SHP77 treated with DMSO at 0.1 percent for 48 hours (cell line): ENCODE measurements at places on chromosomes 1 and 21.

- DNase-seq = no peak
These were observed 651 bp downstream of the COA6 start for GRCh38 chr1:234373959-234374254.

- peak; percentile 5 for DNase-seq
These were observed 74.3 kb upstream of the FAM3B start for GRCh38 chr21:41242238-41242829.

- no peak for DNase-seq
These were observed at the start of gene PTGS2 for GRCh38 chr1:186680245-186681061. Gene PTGS2 (minus strand): TSS chr1:186680423. CDS start chr1:186680290, 133 bp downstream.

DNA sequence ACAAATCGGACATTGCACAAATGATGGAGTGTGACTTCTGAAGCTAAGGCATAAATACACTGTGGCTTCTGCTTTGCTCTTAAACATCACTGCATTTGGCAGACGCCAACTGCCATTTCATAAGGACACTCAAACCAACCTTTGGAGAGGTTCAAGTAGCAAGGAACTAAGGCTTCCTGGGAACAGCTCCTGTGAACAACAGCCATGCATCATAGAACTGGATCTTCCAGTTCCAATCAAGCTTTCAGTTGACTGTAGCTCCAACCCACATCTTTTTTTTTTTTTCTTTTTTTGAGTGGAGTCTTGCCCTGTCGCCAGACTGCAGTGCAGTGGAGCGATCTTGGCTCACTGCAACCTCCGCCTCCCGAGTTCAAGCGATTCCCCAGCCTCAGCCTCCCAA, 10.7 kb upstream of the HUNK start:
- no peak for DNase-seq

DNA sequence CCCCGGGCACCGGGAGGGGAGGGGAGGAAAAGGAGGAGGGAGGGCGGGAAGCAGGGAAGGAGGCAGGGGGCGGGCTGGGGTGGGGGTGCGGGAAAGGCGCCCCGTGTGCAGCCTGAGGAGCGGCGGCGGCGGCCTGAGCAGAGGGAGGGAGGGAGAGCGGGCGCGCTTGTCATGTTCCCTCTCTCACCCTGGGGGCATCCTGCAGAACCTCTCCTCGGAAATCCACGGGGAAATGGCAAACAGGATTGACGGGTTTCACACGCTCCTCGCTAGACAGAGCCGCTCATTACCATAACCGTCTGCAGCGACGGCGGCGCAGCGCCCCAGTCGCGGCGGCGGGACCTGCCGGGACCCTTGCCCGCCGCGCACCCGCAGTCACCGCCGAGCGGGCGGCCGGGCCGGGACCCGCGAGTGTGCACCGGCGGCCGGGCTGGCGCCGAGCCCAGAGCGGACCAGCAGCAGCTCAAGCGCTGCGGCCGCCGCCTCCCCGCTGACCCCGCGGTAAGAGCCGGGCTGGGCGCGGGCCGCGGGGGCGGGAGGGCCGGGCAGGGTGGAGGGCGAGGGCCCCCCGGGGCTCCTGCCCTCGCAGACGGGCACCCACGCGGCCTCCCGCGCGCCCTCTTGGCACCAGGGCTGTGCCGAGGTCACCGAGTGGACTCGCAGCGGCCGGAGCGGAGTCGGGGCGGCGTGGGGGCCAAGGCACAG, at the start of gene SERTAD4:
Gene SERTAD4 (plus strand): TSS at position 286 of the 705 bp plus-strand sequence. CDS start 5,165 bp downstream, outside the sequence.
- no peak for DNase-seq

- DNase-seq = no peak
These were observed 10.8 kb upstream of the OSBPL9 start for GRCh38 chr1:51605961-51606723.

- no peak for DNase-seq
These were observed 92.4 kb upstream of the PGBD5 start for GRCh38 chr1:230518511-230518910.

- DNase-seq = no peak
These were observed 27.1 kb downstream of the FAM78B start for GRCh38 chr1:166139735-166140134.

- DNase-seq = no peak
These were observed 21.3 kb upstream of the MAGI3 start for GRCh38 chr1:113369040-113369439.

DNA sequence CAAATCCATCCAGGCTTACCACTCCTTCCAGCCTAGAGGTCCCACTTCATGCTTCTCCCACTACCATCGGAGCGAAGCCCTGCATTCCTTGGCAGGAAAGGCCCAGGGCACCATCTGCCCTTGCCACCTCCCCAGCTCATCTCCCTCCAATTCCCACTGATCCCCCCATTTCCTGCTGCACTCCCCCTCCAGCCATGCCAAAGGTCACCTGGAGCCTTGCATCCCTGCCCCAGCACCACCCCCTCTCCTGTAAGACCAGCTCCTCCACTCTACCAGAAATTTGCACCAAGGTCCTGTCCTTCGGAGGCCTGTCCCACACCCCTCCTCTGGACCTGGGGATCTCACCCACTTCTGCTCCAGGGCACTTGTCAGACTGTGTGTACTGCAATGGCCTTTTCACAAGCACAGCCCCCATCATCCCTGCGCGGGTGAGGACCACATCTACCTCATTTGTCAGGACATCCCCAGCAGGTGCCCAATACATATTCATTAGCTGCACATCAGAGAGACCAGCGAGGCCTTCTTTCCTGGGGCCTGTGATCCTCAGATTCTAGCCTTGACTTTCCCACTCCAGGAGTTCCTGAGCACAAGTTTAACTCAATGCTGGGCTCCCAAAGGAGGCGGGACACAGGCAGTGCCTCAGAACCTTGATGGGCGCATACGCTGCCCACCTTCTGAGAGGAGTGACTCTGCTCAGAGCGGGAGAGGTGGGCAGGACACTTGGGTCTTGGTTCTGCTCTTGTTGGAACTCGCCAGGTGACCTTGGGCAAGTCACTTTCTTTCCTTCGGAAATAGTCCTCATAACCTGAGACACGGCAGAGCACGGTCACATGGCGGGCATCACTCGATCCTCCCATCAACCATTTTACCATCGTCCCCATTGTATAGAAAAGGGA, 49.9 kb upstream of the EDN2 start:
- DNase-seq = no peak

- no peak for DNase-seq
These were observed 54.6 kb downstream of the DPH5 start for GRCh38 chr1:100971021-100971420.

GRCh38 chr1:18534810-18535205, 54.1 kb downstream of the KLHDC7A start:
- DNase-seq = no peak

DNA sequence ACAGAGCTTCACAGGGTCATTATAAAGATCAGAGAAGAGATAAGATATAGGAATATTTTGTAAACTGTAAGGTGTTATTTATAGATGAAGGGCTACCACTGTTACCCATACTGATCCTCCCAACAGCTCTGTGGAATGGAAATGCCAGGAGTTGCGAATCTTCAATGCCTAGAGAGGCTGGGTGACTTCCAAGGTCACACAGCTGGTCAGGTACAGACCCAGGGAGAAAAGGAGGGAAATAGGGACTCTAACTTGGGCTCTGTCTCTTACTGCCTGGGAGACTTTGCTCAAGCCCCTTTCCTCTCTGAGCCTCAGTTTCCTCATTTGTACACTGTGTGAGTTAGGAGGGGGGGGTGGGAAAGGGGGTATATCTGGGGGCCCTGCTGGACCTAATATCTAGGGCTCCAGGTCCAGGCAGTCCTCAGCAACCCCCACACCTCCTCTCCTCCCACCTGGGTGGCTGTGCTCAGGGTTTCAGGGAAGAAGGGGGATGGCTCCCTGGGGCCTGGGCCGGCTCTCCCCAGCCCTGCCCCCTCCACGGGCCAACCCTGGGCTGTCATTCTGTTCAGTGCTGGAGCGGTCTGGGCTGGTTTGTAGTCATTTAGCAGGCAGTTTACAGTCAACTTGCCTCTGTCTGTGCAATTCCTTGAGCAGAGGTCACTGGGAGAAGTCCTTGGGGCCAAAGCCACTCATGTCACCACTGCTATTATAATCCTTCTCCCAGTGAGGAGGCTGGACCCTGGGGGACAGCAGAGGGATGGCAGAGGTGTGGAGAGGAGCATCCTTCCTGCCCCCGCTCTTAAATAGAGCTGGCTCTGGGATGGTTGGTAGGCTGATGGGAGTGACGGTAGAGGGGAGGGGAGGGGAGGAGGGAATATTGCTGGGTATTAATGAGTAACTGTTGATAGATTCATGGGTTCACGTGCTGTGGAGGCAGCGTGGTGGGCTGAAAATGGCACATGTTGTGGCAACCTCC, 1.7 kb downstream of the BSND start:
- no peak for DNase-seq

DNA sequence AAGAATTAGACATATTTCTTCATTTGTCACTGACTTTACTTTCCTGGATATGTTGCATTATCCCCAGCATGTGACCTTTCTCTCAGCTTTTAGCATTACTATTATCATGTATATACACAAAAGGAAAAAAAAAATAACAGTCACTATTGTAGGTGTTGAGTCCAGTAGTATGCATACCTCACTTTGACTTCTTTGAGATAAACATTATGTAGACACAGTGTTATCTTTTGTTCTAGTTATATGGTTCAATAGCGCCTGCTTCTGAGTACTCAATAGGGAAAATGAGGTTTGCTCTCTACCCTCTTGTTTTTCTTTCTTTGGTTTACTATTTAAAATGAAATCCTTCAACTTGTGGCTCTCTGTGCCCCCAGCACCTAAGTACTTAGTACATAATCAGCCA, 409.6 kb upstream of the PKN2 start:
- no peak for DNase-seq

GRCh38 chr21:45150638-45151131, 76.3 kb downstream of the ADARB1 start:
- DNase-seq = no peak

DNA sequence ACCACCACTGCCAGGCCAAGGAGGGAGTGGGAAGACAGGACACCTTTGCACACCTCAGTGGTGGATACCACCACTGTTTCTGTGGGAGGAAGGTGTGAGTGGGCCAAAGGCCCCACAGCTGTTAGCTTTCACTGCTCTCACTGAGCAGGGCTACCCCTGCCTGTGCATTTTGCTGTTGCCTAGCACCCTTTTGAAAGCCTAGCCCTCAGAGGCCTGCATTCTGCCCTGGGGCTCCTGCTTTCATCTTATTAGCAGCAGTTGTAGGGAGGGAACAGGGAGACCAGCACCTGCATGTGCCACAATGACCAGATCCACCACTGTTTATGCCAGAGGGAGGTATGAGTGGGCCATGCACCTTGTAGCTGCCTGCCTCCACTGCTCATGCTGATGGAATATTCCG, 110.9 kb upstream of the C21orf91 start:
- DNase-seq = no peak

- no peak for DNase-seq
These were observed 219.7 kb downstream of the BRINP3 start for GRCh38 chr1:190258003-190258402.

DNA sequence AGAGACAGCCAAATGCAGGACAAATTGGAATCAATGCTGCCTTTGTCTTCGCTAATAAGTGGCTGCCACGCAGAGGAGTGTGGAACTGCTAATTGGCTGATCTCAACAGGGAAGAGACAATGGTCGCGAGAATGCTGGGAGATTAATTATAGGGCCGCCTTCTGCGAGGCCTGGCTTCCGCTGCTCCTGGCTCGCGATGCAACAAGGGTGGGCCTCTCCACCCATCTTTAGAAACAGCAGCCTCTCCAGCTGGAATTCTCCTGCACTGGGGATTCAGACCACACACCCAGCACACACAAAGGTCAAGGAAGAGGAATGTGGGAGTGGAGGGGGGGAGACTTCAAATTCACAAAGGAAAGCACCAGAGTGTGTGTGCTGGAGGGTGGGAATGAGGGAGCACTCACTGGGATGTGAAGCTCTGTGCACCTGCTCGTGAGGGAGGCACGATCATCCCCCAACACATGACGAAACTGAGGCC, 200.7 kb upstream of the GRIK3 start:
- no peak for DNase-seq

GRCh38 chr1:27662707-27663393, 9.1 kb downstream of the IFI6 start:
- DNase-seq = peak; percentile 65

- DNase-seq = no peak
These were observed 36.1 kb upstream of the RGS1 start for GRCh38 chr1:192539297-192540092.

- DNase-seq = no peak
These were observed 4.7 kb downstream of the GPR3 start for GRCh38 chr1:27397110-27397509.

GRCh38 chr1:220824031-220824989, 37.6 kb downstream of the MTARC1 start:
- DNase-seq = no peak

DNA sequence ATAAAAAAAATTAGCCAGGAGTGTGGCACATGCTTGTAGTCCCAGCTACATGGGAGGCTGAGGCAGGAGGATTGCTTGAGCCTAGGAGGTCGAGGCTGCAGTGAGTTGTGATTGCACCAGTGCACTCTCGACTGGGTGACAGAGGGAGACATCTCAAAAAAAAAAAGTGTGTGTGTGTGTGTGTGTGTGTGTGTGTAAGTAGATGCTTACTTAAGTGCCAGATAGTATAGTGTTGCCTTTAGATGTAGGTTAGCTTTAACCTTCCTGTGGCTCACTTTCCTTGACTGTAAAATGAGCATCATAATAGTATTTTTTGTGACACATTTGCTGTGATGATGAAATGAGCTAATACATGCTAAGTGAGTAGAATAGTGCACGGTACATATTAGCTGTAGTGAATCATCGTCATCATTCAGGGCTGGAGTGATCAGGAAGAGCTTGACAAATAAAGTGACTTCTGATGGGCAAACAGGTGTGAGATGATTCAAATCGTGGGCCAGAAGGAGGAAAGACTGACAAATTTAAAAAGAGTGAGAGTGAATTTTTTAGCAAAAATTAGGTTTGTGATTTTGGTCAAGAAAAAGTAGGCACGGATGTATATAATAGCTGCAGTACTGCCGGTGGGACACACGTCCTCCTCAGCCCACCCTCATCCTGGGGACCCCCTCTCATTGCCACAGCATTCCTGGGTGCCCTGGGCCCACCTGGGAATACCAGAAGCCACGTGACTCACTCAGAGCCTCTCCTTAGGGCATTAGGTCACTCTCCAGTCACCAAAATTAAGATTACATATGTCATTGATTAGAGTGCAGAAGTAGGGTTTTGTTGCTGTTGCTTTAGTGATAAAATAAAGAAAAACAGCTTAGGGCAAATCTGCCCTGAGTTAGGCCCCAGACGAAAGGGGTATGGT, 33.9 kb downstream of the EIF2D start:
- DNase-seq = no peak

DNA sequence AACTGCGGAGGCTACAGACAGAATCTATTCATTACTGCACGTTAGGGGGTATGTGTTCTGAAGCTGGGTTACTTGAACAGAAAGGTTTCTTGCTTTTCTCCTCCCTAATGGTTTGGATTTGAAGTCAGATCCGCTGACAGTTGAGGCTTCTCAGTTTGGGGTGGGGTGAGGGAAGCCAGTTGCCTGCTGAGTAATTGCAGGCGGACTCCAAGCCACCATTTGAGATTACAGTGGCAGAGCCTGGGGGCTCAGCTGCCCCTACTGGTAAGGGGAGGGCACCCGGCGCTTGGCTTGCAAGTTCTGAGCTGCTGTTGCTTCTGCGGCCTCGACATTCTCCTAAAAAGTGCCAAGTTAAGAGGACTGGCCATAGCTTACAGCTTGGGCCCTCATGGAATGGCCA, 2.0 kb downstream of the GRHL3 start:
- no peak for DNase-seq
